ENCODE measurements at places on chromosomes 2 and 18.

DNA sequence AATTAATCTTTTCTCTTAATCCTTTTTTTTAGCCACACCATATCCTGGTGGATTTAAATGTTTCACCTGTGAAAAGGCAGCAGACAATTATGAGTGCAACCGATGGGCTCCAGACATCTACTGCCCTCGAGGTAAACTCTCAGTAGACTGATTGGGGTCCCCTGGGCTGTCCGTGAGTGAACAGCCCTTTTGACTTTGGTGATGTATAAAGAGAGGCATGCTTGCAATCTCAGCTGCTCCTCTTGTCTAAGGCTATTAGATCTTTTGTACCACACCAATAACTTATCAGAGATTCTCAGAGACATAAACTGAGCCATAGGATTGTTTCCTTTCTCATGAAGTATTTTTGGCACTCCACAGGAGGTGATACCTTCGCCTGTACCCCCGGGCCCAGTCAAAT, 118.6 kb downstream of the LYPD6 start:
- no peak for DNase-seq

- DNase-seq: peak; percentile 56
Measured at GRCh38 chr2:24083567-24084385, 858 bp downstream of the TP53I3 start.

- no peak for DNase-seq
Measured at GRCh38 chr18:49017813-49018553, 67.2 kb upstream of the SMAD7 start.

DNA sequence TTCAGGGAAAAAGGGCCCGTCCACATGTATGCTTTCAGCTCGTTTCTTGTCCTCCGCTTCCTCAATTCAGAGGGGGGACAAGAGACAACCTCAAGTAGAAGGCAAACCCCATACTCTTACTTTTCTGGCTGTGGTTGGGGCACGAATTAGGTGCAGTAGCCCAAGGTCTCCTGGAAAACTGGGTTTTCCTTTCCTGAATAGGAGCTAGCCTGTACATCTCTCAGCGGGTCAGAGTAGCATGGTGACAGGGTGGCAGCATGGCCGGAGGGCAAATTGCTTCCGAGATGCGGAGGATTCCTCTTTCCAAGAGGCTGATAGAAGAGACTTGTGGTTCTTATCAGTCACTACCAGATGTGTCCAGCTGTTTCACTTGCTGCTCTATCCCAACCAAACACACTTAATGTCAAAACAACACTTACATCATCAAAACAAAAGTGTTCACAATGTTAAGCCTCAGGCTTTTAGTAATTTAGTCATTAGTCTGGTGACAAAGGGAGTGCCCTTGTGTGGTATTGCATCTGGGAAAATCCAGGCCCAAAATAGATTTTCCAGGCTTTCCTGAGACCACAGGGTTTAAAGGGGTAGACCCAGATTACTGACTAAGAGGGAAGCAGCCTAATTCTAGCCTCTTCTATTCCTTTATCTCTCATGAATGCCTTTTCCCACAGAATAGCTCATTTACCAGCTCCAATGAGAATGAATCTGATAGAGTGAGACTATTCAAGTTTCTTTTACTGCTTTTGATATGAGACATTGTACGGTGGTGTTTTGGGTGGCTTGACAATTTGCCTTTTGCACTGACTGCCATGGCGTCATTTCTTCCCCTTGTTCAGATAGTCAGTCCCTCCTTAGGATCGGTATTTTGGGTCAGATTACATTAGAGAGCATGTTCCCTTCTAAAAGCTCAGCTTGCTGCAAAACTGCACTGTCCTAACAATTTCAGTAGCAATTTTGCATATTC, 162.0 kb downstream of the LTBP1 start:
- no peak for DNase-seq

- DNase-seq: no peak
Measured at GRCh38 chr2:106781196-106781595, 104.8 kb downstream of the ST6GAL2 start.

DNA sequence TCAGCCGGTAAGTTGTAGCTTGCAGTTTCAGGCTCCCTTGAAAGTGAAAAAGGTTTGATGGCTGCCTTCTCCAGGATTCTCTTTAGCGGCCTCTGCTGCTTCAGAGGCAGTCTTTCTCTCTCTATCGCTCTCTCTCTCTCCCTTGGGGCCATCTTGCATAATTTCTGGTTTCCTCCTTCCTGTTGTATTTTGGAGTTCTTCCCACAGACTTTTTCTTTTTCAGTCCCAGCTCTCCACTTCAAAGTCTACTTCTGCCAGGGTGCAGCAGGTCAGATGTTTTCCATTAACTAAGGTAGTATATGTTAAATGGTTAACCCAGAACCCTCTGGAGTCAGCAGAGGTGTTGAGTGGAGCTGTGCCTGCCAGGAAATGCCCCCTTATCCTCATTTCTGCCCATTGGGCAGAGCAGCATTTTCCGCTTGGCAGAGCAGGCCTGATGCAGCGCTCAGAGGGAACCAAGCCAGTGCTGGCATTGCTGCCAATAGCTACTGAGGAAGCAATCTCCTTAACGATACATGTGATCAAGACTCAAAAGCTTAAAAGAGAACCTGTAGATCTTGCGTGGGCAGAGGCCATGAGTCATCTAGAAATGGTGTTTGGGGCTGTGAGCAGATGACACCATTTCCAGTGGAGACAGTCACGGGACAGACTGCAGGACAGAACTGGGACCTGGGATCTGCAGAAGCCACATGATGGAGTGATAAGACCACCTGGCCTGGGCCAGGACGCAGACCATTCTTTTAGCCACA, 20.8 kb downstream of the DBI start:
- DNase-seq: peak; percentile 59

DNA sequence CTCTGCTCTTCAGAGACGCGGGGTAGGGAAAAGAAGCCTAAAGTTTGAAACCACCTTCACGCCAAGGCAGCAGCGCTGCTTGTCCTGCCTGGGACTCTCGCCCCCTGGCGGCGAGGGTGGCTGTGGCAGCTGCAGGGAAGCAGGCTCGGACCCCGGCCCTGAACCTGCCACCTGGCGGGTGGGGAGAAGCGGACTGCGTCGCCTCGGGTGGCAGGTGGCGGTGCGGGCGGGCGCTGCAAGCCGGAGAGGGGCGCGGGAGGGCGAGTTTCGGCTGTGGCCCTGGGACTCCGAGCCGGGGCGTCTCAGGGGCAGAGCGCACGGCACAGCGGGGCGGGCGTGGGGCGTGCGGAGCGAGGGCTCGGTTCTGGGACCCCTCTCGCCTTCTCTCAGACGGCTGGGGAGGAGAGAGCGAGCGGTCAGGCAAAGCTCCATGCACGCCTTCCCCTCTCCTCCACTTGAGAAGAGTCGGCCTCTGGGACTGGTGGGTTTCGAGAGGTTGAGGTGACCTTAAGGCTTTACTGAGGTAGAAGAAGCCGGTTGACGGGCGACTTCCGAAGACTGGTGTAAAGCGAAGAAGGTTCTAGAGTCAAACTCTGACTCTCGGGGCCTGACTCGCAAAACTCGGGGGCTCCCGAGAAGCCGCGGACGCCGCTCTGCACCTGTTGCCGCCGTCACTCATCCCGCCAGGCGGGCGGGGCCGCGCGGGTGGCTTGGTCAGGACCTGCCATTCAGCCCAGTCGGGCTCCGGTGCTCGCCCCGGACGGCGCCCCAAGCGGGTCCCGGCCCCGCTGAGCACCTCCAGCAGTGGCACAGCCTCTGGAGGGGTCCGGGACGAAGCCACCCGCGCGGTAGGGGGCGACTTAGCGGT, 1.1 kb upstream of the BOLL start:
- no peak for DNase-seq

DNA sequence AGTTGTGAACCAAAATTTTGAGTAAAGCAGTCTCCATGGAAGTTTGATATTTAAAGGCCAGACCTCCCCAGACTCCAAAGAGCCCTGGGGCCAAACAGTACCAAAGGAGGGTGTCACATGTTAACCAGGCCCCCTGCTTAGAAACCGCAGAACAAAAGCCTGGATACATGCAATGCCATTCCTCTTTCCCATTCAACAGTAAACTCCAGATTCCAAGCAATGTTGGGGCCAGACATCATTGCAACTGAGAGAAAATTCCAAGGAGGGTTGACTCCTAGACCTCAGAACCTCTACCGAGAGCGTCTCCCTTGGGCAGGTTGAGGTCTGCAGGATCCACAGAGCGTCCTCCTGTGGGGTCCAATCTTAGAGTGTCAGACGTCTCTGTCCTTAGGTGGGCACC, 404.4 kb upstream of the SYT4 start:
- no peak for DNase-seq

DNA sequence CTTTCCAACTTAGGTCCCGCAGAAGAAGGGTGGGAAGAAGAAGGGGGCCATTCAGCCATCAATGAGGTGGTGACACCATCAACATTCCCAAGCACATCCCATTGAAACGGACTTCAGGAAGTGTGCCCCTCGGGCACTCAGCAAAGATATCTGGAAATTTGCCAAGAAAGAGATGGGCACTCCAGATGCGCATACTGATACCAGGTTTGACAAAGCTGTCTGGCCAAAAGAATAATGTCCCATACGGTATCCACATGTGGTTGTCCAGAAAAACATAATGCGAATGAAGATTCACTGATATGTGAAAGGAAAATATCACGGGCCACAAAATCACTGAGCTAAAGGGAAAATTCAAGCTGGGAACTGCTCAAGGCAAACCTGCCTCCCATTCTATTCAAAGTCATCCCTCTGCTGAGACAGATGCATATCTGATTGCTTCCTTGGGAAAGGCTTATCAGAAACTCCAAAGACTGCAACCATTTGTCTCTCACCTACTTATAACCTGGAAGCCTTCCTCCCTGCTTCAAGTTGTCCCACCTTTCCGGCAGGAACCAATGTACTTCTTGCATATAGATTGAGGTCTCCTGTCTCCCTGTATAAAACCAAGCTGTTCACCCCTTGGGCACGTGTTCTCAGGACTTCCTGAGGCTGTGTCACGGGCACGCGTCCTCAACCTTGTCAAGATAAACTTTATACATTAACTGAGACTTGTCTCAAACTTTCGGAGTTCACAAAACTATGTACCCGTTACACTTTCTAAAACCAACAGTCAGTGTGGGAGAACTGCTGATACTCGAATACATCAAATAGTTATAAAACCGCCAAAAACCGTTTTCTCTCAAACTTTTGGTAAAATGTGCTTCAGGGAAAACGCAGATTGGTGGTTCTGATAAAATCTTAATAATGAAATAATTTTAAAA, 1.3 kb upstream of the PDK1 start:
- DNase-seq: no peak

GRCh38 chr18:75267643-75268363, 57.2 kb downstream of the TSHZ1 start:
- no peak for DNase-seq

GRCh38 chr2:236446521-236446920, 123.1 kb upstream of the ACKR3 start:
- DNase-seq: no peak

DNA sequence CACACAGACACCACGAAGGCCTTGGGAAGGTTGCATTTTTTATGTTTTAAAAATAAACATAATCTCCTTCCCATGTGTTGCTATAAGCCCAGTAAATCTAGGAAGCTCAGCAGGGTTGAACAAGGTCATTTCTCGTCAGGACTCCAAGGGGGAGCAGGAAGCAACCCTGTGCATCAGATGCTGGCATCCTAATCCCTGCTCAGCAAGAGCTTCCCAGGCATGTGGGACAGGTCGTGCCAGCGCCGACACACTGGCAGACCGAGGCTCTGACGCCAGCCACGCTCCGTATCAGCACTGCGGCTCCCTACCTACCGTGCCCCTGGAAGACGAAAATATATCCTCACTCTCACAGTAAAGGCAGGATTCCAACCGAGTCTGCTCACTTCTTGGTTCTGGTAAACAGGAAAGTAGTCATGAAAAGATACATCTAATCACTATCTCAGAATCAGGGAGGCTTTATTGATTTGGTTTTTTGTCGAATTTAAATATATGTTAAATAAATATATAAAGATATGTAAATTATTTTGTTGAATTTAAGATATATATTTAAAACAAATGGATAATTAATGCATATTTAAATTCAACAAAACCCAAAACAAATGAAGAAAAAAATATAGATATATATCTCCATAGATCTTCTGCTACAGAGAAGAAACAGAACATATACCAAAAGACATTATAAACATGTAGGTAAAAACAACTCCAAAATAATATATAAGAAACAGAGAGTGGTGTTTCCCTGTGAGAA, 61.4 kb downstream of the TXNL1 start:
- no peak for DNase-seq

DNA sequence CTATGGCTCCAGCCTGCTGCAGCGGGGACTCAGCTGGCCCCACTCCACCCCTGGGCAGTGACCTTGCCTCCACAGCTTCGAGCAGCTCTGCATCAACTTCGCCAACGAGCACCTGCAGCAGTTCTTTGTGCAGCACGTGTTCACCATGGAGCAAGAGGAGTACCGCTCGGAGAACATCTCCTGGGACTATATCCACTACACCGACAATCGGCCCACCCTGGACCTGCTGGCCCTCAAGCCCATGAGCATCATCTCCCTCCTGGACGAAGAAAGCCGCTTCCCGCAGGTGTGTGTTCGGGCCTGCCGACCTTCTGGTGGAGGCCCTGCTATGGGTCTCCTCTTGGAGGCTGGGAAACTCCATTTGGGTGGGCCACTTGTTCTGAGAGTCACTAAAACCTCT, 48.6 kb downstream of the MYO7B start:
- no peak for DNase-seq

- no peak for DNase-seq
Measured at GRCh38 chr2:11543337-11544216, 9.7 kb downstream of the GREB1 start.

DNA sequence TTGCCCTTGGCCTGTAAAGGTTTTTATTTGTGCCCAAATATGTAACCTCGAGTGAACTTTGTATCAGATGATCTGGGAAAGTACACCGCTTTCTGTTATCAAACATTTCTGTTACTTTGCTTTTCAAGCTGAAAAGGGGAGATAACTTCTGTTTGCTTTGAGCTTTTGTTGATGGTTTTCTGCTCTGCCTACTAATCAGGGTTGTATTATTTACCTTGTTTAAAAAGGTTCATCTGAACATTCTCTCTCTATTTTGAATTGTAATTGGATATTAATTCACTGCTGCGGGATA, 79.4 kb downstream of the XRCC5 start:
- DNase-seq: no peak

- no peak for DNase-seq
Measured at GRCh38 chr2:223071139-223071538, 19.1 kb downstream of the KCNE4 start.

DNA sequence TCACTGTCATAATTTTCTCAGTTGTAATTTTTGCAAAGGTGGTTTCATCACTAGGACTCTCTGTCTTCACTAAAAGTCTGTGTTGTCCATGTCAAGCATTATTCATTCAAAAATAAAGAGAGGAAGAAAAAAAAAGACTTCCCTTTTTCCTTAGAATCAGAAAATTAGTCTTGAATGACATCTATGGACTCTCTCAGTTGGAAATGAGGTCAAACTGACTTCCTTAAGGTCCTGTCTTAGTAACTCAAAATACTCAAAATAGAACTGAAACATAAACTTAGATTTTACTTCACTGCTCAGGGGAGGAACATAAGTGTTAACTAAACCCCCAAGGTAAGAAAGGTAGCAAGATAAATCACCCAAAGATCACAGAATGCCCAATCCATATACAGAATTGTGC, 2.2 kb upstream of the ZNF407 start:
- no peak for DNase-seq

DNA sequence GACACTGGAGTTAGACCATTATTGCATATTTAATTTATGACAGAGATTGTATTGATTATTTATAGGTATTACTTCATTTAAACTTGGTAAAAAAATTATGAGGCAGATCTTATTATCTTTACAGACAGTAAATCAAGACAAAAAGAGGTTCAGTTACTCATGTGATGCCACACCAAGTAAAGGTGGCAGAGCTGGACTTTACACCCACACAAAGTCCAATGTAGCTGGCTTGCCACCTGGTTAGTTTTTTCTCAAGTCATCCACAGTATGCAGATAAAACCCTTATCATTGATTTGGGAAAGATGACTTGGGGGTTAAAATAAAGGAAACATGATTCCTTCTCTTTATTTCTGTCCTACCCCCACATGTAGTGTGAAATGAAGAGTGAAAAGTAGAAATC, 137.2 kb downstream of the CNTNAP5 start:
- DNase-seq: no peak
